SJCRH30 (cell line): ENCODE measurements at places on chromosomes 16 and 17. TPM values are rescaled to one million over a fixed set of nuclear protein-coding genes. Genes with fewer than 3 reads are reported as not detected.

- H3K27ac ChIP-seq = no peak within 1 kb of the TSS
- H3K27me3 ChIP-seq = peaks cover 19% of the 10 kb centered on the region
- no peaks in the 10 kb centered on the region for H3K36me3 ChIP-seq
- no peaks in the 10 kb centered on the region for H3K4me1 ChIP-seq
- no peak for DNase-seq
- H3K4me3 ChIP-seq = no peak within 1 kb of the TSS
These were observed at the start of gene CNGB1 for GRCh38 chr16:57970970-57971369. Gene CNGB1 (minus strand): TSS chr16:57971128. CDS start chr16:57967286, 3,842 bp downstream.

GRCh38 chr17:81380666-81381518 lies 14.4 kb upstream of the BAHCC1 start:
- H3K27ac ChIP-seq = peak overlapping the region; percentile 76
- peak overlapping the region; percentile 20 for H3K4me3 ChIP-seq
- DNase-seq = peak; percentile 99
- H3K36me3 ChIP-seq = no peaks in the 10 kb centered on the region
- H3K27me3 ChIP-seq = no peaks in the 10 kb centered on the region

DNA sequence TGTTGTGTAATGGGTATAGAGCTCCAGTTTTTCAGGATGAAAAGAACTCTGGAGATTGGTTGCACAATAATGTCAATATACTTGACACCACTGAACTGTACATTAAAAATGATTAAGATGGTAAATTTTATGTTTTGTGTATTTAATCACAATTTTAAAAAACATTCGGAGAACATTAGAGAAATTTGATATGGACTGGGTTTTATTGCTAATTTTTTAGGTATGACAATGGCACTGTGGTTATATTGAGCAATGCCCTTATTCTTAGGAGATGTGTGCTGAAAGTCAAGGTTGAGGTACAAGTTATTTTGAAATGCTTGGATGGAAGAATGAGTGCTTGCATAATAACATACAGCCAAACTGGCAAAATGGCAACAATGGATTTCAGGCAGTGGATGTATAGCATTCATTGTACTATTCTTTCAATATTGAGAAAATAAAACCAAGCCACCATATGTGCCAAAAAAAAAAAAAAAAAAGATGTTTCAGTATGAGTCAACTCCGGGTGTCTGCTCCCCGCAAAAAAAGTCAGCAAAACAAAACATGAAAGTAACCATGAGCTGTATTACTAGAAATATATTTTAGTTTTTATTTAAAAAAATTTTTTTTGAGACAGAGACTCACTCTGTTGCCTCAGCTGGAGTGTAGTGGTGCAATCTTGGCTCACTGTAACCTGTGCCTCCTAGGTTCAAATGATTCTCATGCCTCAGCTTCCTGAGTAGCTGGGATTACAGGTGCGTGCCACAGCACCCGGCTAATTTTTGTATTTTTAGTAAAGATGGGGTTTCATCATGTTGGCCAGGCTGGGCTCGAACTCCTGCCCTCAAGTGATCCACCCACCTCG lies 19.8 kb downstream of the HOXB1 start:
- peaks cover 9% of the 10 kb centered on the region for H3K4me1 ChIP-seq
- H3K4me3 ChIP-seq = no peak overlapping the region
- no peak overlapping the region for H3K27ac ChIP-seq
- no peak for DNase-seq
- peaks cover 8% of the 10 kb centered on the region; the same call in 1 of the 2 replicates for H3K27me3 ChIP-seq

DNA sequence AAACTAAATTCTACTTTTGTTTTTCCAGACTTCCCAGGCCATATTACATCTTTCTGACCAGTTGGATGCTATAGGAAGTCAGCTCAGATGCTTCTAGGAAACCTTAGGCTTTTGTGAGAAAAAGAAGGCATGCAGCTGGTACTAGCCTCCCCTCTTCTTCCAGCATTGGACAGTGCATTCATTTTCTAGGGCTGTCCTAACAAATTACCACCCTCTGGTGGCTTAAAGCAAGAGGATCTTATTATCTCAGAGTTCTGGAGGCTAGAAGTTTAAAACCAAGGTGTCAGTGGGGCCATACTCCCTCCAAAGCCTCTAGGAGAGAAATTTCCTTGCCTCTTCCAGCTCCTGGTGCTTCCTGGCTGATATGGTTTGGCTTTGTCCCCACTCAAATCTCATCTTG lies 467.8 kb downstream of the SLC39A11 start:
- H3K36me3 ChIP-seq = no peaks in the 10 kb centered on the region
- no peak overlapping the region for H3K27ac ChIP-seq
- H3K4me1 ChIP-seq = no peaks in the 10 kb centered on the region
- H3K27me3 ChIP-seq = peaks cover 19% of the 10 kb centered on the region
- no peak for DNase-seq

The TXNL4B gene
- 12.7 and 13.1 TPM in 2 replicates for total RNA-seq

The UTS2R gene
- total RNA-seq = 8.0 and 8.3 TPM in 2 replicates

The LGALS3BP gene
- 140 and 142 TPM in 2 replicates for total RNA-seq

The LPO gene
- not detected in 2 replicates for total RNA-seq

The MT1A gene
- not detected in 2 replicates for total RNA-seq

The TMEM238L gene
- not detected in 2 replicates for total RNA-seq

The NHLRC4 gene
- 0.08 TPM in 1 of 2 replicates, not detected in the other for total RNA-seq

The MT2A gene
- 144 and 163 TPM in 2 replicates for total RNA-seq
